GM12878 (cell line): ENCODE measurements at places on chromosomes 3 and 15. TPM values are rescaled to one million over a fixed set of nuclear protein-coding genes. Genes with fewer than 3 reads are reported as not detected.

The IMPG2 gene
- polyA plus RNA-seq = 0.01 TPM in 1 of 2 replicates, not detected in the other

- no peaks in the 10 kb centered on the region for H3K36me3 ChIP-seq
- H3K27ac ChIP-seq = no peak overlapping the region
- no peaks in the 10 kb centered on the region for H3K27me3 ChIP-seq
- H3K4me1 ChIP-seq = peaks cover 2% of the 10 kb centered on the region; the same call in 1 of the 2 replicates
Observed at GRCh38 chr3:30664459-30664858, 58.1 kb downstream of the TGFBR2 start.

- peaks cover 19% of the 10 kb centered on the region for H3K4me1 ChIP-seq
- no peaks in the 10 kb centered on the region for H3K36me3 ChIP-seq
- no peak within 1 kb of the TSS for H3K4me3 ChIP-seq
- no peaks in the 10 kb centered on the region; the same call in 1 of the 2 replicates for H3K27me3 ChIP-seq
- no peak within 1 kb of the TSS for H3K27ac ChIP-seq
- peak; percentile 27 for DNase-seq
Observed at GRCh38 chr15:74235962-74236361, at the start of gene CCDC33. TSS of gene CCDC33 (plus strand) at chr15:74236326. CDS start at chr15:74236720, 394 bp downstream.

GRCh38 chr15:91142946-91143345 lies 42.9 kb downstream of the SV2B start:
- DNase-seq = no peak
- H3K27ac ChIP-seq = no peak overlapping the region
- no peaks in the 10 kb centered on the region for H3K4me1 ChIP-seq
- no peaks in the 10 kb centered on the region for H3K36me3 ChIP-seq

DNA sequence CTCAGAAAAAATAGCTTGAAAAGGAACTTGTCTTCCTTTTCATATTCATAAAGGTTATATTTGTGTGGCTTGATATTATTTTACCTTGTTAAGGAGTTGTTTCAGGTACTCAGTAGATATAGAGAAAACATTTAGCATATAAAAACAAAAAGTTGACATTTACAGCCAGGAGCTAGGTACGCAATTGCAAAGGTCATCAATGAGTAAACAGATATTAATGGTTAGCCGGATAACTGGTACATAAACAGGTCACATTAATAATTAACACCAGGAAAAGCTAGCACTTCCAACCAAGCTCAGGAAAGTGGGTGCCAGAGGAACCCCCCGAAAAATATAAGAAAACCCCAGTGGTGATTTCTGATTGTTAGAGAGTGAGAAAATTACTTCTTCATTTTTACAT lies 146.6 kb upstream of the NR2F2 start:
- no peaks in the 10 kb centered on the region for H3K4me1 ChIP-seq
- no peak overlapping the region for H3K4me3 ChIP-seq
- H3K27me3 ChIP-seq = no peaks in the 10 kb centered on the region
